Kidney capillary endothelial cell (primary cell): ENCODE measurements at places on chromosomes 2 and 18.

GRCh38 chr18:47283476-47283875 lies 32.0 kb upstream of the SKOR2 start:
- peak; percentile 13 for DNase-seq

- peak; percentile 5 for DNase-seq
These were observed 359.9 kb downstream of the ARHGAP15 start for GRCh38 chr2:143489145-143489544.

- no peak for DNase-seq
These were observed 786.9 kb downstream of the EPHA4 start for GRCh38 chr2:220785178-220785577.

DNA sequence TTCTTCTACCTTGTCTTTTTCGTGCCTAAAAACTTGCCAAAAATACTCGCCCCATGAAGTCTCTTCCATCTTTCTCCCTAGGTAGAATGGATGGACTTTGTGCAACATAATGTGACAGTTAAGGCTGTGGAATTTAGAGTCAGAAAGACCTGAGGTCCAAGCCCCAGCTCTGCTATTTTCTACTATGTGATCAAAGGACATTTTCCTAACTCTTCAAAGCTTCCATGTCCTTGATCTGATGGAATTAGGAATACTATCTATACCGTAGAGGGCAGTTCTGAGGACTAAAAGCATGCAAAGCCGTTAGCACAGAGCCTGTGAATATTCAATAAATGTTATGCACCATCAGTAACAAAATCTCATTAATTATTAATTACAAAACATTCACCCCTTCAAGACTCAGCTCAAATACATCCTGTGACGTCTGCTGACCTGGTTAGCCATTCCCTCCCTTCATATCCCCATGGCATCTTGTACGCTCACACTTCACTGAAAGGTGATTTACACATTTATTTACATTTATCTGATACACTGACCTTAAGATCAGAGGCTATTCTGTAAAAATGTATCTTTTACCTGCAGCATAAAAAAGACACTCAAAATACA lies 15.1 kb downstream of the IWS1 start:
- no peak for DNase-seq

GRCh38 chr2:120993661-120994060 lies 258.0 kb downstream of the GLI2 start:
- no peak for DNase-seq

- no peak for DNase-seq
These were observed 18.8 kb downstream of the CDH2 start for GRCh38 chr18:28158083-28158581.

- no peak for DNase-seq
These were observed 22.4 kb downstream of the LRRFIP1 start for GRCh38 chr2:237649541-237650454.

DNA sequence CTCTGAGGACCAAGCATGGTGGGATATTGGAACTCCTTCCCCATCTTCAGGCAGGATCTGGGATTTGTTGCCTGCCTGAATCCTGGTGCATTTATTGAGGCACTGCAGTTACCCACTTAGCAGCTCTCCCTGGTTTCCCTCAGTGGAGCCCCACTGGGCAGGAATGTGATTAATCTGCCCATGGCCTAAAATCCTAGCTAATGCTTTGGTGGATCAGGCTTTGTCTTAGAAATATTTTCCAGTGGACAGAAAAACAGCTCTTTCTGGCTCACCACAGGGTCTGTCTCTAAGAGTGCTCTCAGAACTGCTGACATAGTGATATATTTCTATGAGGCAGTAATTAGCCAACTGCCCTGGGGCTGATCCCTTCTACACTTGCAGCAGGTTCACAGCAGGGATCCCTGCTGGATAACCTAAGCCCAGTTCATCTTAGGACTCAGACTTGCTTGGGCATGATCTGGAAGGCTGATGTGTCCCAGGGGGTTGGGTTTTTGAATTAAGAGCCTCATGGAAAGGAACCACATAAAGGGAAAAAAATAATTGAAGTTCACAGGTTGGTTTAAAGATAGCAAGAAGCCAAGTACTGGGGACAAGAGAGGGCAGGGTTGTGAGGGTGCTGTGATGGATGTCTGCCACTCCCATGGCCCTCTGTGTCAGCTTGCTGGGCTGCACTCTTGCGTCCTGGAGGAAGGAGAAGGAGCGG lies 44.3 kb upstream of the ZDBF2 start:
- no peak for DNase-seq

- no peak for DNase-seq
These were observed 61.7 kb downstream of the KCNS3 start for GRCh38 chr2:17940091-17940630.

GRCh38 chr2:68083346-68083745 lies 20.5 kb upstream of the C1D start:
- DNase-seq = no peak

GRCh38 chr2:69957965-69958364 lies 3.5 kb downstream of the ASPRV1 start:
- DNase-seq = no peak

DNA sequence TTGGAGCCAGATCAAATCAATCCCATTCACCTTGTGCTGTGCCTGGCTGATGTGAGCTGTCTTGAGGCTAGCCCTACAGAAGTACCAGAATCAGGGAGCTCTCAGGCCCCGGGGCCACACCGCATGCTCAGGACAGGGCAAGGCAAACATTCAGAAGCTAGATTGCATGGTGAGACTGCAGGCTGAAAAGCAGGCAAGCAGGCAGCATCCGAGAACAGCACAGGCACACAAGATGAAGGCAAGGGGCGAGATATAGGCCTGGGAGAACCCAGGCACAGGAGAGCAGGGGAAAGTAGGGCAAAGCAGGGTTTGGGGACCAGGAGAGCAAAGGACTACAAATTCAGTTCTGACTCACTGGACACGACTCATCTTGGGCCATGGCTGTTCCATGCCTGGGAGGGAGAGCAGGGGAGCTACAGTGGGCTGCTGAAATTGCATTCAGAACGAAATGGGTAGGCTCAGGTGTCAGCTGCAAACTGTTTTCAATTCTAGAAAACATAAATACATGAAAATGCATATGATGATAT lies 59.6 kb downstream of the GALNT14 start:
- no peak for DNase-seq

DNA sequence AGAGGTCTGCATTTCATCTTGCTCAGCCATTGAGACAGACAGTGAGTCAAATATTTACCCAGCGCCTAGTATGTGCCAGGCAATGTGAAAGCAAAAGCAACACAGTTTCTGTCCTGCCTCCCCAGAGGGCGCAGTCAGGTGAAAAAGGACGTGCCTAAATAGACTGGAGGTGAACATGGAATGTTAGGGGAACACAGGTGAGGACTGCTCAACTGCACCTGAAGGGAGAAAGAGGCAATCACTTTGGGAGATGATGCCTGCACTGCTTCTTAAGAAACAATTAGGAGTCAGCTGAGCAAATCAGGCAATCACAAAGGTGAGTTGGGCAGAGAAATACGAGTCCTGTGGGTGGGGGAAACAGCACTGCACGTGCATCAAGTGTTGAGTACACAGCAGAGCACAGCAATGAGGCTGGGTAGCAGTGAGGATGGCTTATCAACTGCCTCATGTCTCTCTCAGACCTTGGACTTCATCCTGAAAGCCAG lies 218.3 kb upstream of the SMAD7 start:
- no peak for DNase-seq

DNA sequence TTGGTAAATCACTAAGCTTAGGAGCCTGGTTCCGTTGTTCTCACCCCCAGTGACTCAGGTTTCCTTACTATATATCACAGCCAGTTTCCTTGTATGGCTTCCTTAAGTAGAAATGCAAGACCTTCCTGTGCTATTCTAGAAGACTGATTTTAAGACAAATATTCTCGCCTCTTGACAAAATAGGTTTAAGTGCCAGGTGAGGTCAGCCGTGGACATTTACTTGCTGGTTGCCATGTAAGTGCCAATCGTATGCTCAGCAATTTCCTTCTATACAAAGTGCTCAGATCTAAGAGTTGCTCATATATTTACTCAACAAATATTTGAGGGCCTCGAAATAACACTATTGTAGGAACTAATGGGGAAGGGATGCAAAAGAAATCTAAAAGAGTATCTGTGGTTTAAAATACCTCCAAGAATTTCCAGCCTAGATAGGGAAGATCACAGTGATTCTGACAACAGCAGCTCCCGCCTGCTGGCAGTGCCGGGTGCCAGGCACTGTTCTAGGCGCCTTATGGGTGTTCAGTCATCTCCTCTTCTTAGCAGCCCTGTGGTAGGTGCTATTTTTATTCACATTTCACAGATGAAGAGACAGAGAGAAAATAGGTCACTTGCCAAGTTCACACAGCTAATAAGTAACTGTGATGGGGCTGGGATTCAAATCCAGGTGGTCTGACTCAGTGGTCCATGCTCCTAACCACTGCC lies 95.3 kb upstream of the B3GNT7 start:
- peak; percentile 69 for DNase-seq

DNA sequence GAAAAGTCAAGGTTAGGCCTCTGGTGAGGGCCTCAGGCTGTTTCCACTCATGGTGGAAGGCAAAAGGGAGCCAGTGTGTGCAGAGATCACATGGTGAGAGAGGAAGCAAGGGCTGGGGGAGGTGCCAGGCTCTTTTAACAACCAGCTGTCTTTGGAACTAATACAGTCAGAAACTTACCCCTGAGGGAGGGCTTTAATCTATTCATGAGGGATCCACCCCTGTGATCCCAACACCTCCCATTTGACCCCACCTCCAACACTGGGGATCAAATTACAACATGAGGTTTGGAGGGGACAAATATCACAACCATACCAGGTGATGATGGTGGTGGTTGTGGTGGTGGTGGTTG lies 10.9 kb downstream of the POLI start:
- no peak for DNase-seq

GRCh38 chr2:150478200-150478974 lies 9.1 kb downstream of the RND3 start:
- no peak for DNase-seq

DNA sequence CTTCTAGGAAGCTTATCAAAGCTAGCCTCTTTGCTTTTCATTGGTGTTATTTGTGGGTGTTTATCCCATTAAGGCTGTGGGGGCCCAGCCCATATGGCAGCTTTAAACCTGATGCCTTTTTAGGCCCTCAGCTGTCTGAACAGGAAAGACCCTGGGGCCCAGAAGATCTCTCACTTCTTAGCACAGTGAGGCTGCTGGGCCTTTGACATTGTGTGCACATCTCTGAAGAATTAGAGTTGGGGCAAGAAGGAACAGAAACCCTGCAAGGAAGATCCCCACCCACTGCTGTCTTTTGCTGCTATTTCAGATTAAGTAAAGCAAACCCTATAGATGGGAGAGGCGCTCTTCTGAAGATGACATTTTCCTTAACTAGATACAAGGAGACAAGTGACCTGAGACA lies 250.0 kb downstream of the SMAD2 start:
- no peak for DNase-seq

GRCh38 chr2:101558740-101559525 lies 84.0 kb upstream of the RFX8 start:
- no peak for DNase-seq

- DNase-seq = no peak
These were observed 234.9 kb upstream of the CYRIA start for GRCh38 chr2:16900405-16901025.

DNA sequence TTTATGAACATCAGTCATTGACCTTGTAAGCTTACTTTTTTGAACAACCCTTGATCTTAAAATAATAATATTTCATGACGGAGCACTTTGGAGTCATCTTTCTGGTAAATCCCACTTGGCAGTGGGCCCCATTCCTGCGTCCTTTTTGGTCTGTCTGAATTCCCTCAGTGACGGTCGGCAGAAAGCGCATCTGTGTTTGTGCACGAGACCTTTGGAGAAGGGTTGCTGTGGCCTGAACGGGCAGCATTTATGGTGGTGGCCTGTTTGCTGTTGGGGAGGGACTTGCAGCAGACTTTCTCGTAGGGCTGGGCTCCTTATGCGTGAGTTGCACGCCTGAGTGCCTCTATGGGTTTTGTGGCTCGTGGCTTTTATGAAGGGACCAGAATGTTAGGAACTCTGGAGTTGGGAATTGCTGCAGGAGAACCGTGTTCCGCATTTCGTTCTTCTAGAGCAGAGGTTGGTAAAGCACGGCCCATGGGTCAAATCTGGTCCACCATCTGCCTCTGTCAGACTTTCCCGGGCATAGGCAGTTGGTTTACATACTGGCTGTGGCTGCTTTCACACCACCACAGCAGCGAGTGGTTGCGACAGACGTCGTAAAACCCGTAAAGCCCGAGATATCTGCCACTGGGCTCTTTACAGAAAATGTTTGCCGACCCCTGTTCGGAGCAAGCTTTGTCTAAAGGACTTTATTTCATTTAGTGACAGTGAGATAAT lies 30.8 kb downstream of the LPIN1 start:
- DNase-seq = no peak

GRCh38 chr2:65876114-65876513 lies 443.7 kb upstream of the SPRED2 start:
- no peak for DNase-seq

GRCh38 chr2:240573071-240573515 lies 4.8 kb downstream of the RNPEPL1 start:
- no peak for DNase-seq

DNA sequence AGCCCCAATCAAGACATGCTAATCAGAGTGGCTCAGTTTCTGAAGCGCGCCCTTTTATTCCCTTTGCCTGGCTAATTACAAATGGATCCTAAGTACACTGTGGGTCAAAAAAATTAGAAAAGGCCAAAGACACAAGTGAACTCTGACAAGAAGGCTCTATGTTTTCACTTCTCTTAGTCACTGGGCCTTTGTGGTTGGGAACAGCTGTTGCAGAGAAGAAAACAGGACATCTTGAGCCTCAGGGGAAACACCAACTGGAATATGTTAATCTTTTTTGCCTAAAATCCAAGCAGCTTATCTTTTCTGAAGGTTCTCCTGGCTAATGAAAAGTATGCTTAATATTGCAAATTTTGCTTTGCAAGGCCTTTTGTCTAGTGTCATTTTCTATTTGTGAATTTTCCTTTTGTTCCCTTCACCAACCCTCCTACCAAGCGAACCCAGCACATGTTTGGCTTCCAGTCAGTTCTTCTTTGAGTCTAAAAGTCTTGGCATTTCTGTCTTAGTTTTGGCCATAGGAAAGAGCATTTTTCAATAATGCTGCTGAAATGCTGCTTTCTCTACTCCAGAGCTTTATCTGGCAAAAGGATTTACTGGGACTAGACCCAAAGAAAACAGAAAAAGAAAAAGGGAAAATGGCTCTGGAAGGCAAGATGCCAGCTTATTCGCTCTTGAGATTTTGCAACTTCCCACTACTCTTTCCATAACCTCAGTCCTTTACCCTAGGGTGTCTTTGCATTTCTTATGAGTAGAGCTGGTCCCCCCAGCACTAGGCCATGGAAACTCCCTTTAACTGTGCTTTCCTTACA lies 440.2 kb upstream of the ST6GAL2 start:
- DNase-seq = no peak

DNA sequence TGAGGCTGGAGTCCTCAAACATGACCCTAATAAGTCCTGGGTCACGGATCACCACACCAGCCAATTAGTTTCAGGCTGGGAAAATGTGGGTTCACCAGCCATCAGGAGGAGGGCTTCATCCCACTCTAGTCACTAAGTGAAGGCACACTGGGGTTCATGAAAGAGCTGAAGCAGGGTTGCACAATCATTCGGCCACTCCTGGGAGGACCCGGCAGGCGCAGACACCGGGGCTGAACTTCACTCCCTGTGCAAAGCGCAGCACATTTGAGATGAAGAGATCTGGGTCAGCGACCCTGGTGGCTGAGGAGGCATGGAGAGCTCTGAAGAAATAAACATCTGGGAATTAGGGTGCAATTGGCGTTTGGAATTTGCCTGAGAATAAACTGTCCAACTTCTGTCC lies 684.4 kb upstream of the SALL3 start:
- no peak for DNase-seq
